ENCODE measurements at places on chromosomes 2 and 18.

GRCh38 chr2:44705876-44706480 is 235.5 kb upstream of the SIX3 start:
- no peak for DNase-seq

DNA sequence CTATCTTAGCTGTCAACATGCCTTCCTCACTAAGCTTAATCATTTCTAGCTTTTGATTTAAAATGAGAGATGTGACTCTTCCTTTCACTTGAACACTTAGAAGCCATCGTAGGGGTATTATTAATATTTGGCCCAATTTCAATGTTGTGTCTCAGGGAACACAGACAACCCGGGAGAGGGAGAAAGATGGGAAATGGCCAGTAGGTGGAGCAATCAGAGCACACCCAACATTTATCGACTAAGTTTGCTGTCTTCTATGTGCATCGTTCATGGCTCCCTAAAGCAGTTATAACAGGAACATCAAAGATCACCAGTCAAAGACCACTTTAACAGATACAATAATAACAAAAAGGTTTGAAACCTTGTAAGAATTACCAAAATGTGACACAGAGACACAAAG is 110.2 kb downstream of the OLA1 start:
- DNase-seq, result peak; percentile 54

GRCh38 chr2:195537811-195538210 is 119.2 kb upstream of the SLC39A10 start:
- DNase-seq, result no peak

GRCh38 chr2:239268549-239268948 is 132.3 kb downstream of the HDAC4 start:
- DNase-seq, result no peak

GRCh38 chr18:26893996-26894395 is 28.5 kb upstream of the AQP4 start:
- DNase-seq, result no peak

- DNase-seq, result no peak
Measured at GRCh38 chr2:138030459-138030858, 66.2 kb downstream of the HNMT start.

DNA sequence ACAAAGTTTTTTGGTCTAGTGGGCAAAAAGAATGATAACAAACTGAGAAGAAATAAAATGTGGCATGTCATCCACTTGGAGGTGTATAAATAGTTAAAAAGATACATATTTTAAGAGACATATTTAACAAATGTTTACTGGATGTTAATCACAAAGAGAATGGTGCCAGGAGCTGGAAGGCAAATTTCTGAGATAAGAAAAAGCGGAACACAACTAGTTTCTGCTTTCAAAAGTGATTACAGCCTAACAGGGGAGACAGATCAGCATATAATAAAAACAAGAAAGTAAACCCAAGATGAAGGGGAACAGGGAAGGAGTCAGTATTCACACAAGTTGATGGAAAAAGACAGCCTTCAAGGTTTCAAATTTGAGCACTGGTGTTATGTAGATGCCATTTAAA is 91.3 kb downstream of the OLA1 start:
- no peak for DNase-seq

DNA sequence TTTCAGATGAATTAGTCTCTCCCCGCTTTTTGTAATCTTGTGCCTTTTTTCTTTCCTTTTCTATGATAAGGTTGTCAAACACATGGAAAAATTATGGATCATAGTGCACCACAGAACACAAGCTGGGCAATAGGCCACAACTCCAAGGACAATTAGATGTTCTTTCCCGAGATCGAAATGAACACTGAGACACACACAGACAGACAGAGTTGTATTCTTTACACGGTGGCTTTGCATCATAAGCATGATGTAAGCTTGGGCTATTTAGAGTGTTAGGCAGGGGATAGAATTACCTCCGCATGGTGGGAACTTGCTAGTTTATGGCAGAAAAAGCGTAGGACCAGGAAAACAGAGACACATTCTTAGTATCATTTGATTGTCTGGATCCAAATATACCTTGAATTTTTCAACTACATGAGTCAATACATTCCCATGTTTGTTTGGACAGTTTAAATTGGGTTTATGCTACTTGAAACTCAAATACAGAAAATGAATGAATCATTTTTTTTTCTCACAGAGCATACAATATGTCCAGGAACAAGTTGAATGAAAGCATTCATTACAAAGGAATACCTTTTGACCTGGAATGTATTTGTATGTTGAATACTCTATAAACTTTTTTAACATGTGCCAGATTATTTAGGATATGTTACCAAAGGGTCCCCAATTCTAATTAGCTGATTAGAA is 1611.5 kb upstream of the TMEFF2 start:
- DNase-seq, result no peak

- DNase-seq, result no peak
Measured at GRCh38 chr2:190062053-190062452, 476 bp downstream of the MSTN start.

- DNase-seq, result no peak
Measured at GRCh38 chr2:171824086-171824485, 70.0 kb downstream of the SLC25A12 start.

- DNase-seq, result peak; percentile 94
Measured at GRCh38 chr2:176140513-176141317, 10.6 kb upstream of the HOXD4 start.

GRCh38 chr2:20303966-20304365 is 46.7 kb downstream of the PUM2 start:
- DNase-seq, result no peak

DNA sequence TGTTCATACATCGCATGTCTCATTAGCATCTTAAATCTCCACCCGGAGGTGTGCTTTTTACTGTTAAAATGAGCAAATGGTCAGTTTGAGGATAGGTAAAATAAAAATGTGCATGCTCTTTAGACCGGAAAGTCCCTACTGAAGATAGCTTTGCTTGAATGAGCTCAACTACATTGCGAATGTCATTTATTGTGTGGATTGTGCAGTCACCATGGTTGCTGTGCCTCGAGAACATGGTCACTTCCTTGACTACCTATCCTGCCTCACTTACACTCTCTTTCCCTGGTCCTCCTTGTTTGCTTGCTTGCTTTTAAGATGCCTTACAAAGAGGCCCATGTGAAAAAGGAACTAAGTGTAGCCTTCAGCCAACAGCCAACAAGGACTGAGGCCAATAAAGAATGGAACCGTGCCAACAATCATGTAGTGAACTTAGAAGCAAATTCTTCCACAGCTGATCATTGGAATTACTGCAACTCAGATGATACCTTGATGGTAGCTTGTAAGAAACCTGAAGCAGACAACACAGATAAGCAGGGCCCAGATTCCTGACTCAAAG is 72.2 kb upstream of the BARD1 start:
- DNase-seq, result no peak

- DNase-seq, result no peak
Measured at GRCh38 chr2:137117385-137117784, 352.0 kb downstream of the THSD7B start.

DNA sequence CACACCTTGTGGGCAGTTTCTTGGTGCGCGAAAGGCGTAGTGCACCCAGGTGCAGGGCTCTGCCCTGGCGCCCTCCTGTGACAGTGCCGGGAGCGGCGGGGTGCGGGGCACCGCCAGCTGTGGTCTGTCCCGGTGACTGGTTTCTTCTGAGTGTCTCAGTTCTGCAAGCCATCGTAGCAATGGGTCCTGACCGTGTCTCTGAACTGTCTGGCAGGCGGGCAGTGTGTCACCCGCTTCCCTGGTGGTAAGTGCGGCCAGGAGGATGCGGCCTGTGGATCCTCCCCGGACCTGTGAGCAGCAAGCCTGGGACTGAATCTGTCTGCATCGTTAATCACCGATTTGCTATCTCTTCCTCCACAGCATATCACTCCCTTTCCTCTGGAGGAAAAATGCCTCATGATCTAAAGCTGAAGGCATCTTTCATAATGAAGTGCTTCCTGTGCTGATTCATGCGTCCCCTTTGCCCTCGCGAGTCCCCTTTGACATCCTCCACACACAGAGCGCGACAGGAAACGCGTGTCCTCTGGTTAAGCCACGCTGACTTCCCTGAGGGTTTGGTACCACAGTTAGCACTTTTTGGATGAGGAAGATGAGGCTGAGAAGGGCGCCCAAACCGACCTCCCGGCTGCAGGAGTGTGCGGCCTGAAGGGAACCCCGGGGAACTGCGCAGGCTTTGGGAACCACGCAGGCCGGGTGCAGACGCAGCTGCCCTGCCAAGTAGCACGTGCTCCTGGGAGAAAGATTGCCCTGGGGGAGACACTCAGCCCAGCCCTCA is 416.0 kb upstream of the HS6ST1 start:
- DNase-seq, result no peak

DNA sequence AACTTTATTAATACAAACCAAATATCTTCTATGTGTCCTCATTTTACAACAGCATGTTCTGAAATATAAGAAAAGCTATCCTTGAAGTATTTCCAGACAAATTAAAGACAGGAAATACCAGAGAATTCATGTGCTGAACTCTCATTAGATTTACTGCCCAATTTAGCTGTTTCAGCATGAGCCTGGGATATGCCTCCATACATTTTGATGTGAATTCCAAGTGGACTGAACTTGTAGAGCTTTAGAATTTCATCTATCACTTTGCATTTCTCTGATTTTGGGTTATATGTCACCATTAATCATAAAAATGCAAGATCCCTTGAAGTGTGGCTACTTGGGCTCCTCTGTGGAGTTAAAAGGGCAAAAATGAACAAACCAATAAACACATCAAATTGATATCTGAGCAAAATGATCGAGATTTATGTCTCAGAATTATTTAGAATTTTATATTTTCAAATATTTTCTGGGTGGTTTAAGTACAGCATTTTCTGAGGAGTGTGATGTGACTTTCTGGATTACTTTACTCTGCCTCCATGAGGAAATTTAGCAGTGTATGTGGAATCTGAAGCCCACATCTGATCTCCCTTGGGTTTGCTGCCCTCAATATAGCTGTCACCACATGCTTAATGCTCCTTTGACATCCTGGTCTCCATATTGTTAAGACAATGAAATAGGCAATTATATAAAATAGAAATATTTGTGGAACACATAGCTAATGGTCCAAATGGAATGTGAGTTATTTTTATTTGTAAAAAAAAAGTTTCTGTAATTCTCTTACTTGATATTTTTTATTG is 206.6 kb upstream of the RBMS1 start:
- DNase-seq, result no peak

DNA sequence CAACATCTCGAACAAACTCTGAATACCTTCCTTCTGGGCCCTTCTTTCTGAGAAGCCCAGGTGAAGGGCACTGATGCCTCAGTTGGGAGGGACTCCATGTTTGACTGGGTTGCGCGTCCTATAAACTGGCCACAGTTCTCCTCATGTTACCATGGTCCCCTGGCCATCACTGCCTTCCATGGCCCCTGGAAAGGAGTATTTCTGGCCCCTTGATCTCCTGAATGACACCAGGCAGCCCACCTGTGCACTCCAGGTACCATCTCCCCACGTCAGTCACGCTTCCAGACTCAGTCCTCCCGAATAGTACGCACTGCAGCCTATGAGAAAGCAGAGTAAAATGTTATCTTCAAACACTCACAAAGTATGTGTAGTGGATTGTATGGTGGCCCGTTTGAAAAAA is 73.9 kb downstream of the ACKR3 start:
- no peak for DNase-seq

GRCh38 chr2:181642086-181642485 is 14.8 kb downstream of the CERKL start:
- peak; percentile 63 for DNase-seq

DNA sequence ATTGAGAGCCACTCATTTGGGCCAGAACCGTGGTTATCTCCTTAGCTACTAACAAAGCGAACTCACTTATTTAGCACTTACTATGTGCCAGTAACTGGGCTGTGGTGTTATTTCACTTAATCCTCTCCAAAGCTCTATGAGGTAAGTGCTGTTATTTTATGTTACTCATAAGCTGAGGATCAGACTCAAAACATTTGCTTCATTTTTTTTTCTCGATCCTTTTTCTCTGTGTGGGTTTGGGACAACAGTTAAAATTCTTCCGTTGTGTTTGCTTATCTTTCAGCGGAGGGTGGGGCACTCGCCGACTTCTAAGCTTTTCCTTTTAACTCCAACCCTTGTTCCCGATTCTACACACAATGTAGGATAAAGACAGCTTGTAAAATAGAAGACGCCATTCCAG is 52.8 kb downstream of the TMEM178A start:
- no peak for DNase-seq

- no peak for DNase-seq
Measured at GRCh38 chr2:151098841-151099240, 162.8 kb downstream of the RBM43 start.

DNA sequence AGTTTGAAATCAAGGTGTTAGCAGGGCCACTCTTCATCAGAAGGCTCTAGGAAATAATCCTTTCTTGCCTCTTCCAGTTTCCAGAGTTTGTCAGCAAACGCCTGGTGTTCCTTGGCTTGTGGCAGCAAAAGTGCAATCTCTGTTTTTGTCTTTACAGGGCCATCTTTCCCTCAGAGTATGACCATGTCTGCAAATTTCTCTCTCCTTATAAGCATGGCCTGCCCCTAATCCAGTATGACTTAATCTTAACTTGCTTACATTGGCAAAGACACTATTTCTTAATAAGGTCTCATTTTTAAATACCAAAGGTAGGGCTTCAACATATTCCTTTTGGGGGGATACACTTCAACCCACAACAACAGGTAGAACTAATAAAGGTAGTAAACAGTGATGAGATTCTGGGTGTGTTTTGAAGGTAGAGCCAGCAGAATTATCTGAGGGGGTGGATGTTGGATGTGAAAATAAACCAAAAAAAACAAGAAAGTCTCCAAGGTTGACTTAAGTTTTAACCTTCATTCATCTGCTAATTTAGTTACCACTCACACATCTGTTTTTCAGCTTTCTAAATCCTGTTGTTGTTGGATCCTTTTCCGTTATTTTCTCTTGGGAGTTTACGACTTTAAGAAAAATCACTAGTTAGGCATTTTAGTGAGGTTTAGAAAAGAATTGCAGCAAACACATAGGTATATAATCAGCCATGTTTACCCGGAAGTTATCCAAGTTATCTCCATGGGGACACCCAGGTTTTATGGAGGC is 234.4 kb upstream of the FIGN start:
- DNase-seq, result no peak

DNA sequence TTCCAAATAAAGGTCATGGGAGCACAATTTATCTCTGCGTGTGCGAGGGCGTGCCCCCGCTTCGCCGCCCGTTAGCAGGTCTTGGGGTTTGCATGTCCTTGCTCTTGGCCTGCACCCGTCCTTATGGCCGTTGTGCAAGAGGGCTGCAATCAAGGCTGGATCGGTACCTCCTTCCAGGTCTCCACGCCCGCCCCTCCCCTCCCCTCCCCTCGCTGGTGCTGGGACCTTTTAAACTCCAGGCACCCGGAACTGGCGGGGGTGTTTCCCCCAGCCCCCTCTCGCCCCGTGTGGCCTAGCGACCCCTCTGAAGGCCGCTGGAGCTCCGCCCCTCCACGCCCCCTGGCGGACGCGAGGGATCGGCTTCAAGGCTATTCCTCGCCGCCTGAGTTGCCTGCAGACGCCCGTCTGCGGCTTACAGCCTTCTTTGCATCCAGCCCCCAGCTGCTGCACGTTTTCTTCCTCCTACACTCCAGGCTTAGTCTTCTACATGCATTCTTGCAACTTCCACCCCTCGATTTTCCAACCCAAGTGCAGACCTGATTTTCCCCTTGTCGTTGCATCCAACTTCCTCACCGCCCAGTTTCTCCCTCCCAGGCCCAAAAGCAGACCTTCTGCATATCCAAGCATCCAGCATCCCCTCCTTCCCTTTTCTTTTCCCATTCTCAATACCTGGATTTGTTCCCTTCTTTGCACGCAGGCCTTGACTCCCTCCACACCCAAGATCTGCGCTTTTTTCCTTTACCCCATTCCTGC is 577 bp downstream of the IDH1 start:
- DNase-seq, result peak; percentile 95

Measured in Karpas-422 (cell line).